Globus pallidus (tissue), 1 donor: ENCODE measurements at places on chromosomes 12 and 14.

- DNase-seq, result no peak
These were observed 229.1 kb downstream of the PPM1H start for GRCh38 chr12:62705846-62706245.

- peak; percentile 33 for DNase-seq
These were observed 21.3 kb downstream of the LRRIQ1 start for GRCh38 chr12:85057370-85057963.

GRCh38 chr12:89636052-89636775, 72.4 kb downstream of the ATP2B1 start:
- no peak for DNase-seq

DNA sequence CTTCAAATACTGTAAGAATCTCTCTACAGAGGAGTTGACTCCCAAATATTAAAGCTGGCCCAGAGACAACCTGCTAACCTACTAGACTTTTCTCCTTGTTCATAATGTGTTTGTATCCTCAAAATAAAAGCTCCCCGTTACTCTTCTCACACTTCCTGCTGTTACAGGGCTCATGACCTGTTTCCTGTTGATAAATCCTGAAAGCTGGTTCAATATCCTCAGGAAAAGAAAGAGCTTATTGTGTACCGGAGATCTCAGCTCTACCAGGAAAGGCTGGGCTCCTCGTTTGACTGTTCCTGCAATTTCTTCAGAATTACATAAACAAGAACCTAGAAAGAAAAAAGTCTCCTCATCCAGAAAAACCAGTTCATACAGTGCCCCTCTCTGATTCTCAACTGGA, 30.8 kb downstream of the CLEC1A start:
- DNase-seq, result no peak

DNA sequence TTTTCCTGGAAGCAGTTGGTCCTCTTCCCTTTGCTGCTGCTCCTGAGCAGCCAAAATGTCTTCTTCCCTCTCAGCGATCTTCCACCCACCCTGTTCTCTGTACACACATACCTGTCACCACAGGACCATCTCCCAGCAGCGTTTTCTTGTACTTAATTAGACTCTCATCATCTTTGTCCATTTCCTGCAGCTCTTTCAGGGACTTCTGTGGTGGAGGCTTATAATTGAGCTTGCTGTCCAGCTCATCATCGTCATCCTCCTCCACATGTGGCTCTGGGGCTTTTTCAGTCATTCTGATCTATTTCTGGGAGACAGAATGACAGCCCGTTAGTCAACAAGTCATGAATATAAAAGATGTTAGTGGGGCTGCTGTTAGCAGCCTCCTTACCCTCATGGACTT, 11.0 kb downstream of the ARHGDIB start:
- no peak for DNase-seq

- DNase-seq, result peak; percentile 24
These were observed at the start of gene IRAK3 for GRCh38 chr12:66188584-66189485. IRAK3 (plus strand) TSS chr12:66189214; CDS start chr12:66189300, 86 bp downstream.

DNA sequence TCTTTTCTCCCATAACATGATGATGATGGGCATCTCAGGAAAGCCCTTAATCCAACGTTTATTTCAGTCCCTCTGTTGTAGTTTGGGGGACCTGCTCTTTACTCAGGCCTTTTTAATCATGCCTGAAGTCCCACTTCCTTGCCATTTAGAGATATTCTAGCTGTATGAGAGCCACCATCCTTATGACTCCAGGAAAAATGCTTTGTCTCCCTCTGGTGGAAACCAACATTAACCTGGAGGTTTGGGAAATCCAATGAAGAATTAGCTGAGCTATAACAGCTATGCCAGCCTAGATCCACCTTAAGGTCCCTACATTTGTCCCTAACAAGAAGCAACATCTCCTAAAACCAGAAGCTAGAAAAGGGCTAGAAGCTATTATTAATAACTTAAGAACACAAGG, 1399.1 kb downstream of the LRFN5 start:
- DNase-seq, result peak; percentile 5

DNA sequence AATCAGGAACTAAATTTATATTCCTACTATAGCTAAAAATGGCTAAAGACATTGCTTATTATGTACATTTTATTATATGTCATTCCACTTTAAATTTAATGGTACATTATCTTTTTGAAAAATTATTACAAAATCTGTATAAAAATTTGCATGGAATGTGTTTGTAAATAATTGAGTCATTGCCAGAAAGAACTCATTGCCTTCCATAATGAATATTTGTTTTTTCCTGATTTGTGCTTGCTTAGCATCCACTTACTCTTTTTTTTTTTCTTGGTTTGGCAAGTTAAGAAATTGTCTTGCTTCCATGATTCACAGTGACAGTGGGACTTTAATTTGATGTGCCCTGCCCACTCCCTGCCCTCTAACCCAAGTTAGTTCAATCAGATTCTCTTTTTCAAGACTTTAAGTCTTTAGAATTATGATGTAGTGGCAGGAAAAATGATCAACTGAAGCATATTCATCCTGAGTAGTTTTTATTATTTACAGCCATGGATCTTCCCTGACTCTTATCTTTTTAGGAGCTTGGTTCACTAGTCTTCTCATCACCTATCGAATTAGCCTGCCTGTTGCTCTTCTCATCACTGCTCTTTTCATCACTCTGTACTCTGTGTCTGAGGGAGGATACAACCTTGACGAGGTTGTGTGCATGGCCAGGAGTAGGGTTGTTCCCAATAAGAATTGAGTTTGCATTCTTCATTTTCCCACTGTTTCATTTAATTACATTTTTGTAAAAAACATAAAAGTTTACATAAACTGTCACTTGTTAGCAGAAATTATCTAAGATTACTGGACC, 442.0 kb downstream of the BTG1 start:
- no peak for DNase-seq

DNA sequence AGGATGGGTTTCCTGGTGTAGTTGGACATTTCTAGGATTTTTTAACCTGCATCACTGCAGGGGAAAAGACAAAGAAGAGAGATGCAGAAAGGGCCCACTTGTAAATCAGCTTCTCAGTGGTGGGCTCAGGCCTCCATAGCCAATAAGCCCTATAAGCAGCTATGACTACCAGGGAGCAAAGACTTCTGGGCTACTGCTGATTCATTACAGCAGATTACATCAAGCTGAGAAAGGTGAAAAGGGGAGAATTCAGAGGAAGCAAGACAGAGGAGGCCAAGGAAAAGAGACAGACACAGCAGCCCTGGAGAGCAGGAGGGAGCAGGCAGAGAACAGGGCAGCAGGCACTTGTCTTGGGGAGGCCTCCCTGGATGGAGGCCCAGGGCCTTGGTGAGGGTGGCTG, 95.2 kb downstream of the KCNA5 start:
- DNase-seq, result no peak

- no peak for DNase-seq
These were observed 112.0 kb upstream of the TMCC3 start for GRCh38 chr12:94762259-94762942.

- DNase-seq, result no peak
These were observed 77.9 kb downstream of the SPTB start for GRCh38 chr14:64801800-64802199.

DNA sequence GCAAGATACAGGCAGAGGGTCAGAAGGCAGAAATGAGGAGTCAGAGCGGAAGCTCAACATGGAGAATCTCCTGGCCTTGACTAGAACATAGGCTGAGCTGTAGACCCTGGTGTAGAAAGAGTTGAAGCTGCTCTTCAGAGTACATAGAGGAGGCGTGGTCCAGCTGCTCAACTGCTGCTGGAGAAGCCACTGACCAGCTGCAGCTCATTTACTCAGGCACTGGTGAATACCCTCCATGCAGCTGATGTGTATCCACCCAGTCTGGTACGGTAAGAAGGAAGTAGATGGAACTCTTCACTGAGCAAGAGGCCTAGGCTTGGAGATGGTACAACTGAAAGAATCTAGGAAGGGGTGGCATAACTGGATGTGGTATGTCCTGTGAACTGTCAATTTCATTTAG, 148.8 kb upstream of the DHRS4 start:
- DNase-seq, result no peak

DNA sequence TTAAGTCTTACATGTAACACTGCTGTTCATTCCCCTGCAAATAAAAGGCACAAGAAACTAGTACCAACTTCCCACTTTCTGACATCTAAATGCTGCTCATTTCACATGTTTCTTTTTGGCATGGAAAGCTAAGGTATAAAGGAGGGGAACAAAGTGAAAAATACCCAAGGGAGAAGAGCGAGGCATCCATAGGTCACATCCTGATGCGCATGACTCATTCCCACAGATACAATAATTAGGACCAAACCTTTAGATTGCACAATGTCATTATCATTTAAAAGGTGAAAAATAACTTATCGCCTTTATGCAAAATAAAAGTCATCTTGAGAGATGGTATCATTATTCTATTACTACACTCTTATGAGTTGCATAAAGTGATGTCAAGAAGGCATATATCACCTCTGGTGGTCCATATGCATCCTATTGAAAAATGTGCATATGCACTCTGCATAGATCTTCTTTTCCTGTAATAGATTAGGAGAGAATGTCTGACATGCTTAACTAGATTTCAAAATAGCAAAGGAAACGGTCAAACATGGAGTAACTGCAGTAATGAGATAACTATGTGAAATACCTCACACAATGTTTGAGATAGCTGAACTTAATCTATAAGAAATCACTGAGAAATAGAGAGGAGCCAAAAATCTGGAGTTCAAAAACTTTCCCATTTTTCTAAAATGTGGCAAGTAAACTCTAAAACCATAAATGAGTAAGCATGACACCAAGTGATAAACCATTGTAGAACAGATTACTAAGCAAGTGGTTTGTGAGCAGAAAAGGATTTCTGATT, 382.5 kb upstream of the TMTC1 start:
- no peak for DNase-seq

DNA sequence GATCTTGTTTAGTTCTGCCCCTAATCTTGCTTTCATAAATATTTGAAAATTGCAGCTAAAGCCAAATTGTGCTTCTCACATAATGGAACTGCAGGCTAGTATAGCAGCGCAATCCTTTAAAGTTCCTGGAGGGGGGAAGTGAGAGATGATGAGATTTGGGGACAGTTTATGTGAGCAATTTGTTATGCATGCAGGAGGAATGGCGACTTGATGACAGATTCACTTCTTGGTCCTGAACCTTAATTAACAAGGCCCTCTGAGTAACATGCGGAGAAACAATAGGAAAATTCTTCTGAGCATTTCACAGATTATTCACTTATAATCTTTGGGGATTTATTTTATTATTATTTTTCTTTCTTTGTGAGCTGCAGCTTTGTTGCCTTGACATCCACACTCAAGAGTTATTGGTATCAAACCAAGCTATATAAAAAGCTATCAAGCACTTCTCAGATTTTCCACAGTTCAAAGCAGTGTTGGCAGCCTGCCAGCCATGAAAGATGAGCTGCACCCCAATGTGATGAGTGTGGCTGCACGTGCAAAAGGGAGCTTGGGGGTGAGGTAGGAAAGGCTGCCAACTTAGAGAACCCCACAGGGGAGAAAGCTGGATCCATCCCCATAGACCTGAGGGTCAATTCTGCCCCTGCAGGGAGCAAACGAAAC, 1662.2 kb upstream of the FLRT2 start:
- DNase-seq, result no peak

- no peak for DNase-seq
These were observed 41.3 kb downstream of the CAPS2 start for GRCh38 chr12:75288860-75289259.

- DNase-seq, result no peak
These were observed 211.2 kb upstream of the LRIG3 start for GRCh38 chr12:59131462-59131861.

DNA sequence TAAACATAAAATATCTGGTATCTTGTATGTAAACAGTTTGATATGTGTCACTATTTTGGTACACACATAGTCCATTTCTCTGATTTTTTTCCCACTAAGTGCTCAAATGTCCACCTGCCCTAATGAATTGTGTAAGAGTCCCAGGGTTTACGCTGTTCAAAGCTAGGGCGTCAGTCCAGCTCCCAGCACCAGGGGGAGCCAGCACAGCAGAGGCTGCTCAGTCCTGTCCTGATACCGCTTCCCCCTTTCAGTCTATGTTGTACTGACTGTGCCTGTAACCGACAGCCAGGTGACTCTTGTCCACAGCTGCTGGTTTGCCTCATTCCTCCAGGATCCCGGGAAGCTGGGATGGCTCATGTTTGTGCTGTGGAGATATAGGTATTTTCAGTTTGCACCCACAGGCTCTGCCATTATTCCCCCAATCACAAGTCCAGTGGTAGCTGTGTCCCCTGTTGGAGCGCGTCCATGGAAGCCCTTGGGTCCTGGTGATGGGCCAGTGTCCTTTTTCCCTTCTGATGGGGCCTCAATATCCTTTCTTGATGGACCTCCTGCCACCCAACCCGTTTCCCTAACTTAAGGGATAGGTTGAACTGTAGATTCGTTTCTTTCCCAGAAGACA, 242.0 kb downstream of the NEDD1 start:
- DNase-seq, result peak; percentile 49

DNA sequence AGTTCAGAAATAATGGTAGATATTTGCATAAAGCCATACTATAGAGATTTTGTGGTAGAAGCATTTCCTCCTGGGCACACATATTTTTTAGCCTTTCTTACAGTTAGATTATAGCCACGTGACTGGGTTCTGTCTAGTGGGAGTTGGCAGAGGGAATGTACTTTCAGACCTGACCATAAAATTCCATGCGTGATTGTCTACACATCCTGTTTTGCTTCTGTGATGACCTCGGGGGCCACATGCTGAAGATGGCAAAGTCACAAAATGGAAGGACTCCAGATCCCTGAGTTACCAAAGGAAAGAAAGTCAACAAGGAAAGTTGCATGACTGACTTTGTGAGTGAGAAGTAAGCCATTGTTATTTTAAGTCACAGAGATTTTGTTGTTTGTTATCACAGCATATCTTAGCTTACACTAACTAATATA, 14.6 kb upstream of the MIA2 start:
- no peak for DNase-seq

DNA sequence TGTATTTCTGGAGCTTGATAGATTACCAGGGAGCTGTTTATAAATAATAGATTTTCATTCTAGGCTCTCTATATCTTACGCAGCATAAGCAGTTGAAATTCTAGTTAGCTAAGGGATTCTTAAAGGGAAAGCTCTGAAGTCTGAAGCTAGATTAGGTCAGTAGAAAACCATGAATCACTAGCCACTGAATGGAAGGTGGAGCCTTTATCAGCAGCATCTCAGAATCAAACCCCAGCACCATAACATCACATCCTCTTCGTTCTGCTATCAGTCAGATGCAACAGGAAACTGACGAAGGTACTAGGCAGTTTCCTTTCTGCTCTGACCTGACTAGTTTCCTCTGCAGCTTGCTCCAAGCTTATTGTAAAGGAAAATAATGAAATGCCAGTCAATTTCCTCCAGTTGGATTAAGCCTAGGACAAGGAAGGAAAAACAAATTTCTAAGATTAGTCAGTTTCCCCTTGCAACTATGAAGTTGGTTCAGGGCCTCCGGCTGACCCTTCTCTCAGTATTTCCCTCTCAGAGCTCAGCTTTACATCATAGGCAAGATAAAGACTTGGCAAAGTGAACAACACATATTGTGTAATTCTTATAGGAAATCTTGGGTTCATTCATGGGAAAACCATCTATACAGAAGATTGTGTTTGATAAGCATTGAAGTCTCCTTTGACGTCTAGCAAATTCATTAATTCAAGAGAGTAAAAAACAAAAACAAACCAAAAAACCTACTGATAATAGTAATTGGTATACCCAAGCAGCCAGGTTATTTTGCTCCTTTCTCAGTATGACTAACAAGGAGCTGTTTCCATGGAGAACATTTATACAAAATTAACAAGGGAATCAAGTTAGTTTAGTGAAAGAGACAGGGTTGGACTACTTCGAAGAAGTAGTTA, 43.4 kb upstream of the CFAP54 start:
- no peak for DNase-seq
